M059J (cell line): ENCODE measurements at places on chromosomes 1 and 21. TPM values are rescaled to one million over a fixed set of nuclear protein-coding genes. Genes with fewer than 3 reads are reported as not detected.

- DNase-seq: no peak
Observed at GRCh38 chr1:244735404-244735803, 82.5 kb downstream of the DESI2 start.

DNA sequence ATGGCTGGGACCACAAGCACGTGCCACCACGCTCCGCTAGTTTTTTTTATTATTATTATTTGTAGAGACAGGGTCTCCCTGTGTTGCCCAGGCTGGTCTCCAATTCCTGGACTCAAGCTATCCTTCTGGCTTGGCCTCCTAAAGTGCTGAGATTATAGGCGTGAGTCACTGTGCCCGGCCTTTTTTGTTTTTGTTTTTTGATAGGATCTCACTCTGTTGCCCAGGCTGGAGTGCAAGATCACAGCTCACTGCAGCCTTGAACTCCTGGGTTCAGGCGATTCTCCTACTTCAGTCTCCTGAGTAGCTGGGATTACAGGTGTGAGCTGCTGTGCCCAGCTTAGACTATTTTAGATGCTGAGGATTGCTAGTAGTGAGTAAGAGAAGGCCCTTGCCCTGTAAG lies 11.8 kb upstream of the RNF11 start:
- DNase-seq: no peak

- DNase-seq: peak; percentile 26
Observed at GRCh38 chr1:98398092-98398491, 263.4 kb upstream of the SNX7 start.

GRCh38 chr1:226548256-226549093 lies at the start of gene STUM:
TSS of gene STUM (plus strand) at chr1:226548764. CDS start at chr1:226548905, 141 bp downstream.
- DNase-seq: peak; percentile 21

DNA sequence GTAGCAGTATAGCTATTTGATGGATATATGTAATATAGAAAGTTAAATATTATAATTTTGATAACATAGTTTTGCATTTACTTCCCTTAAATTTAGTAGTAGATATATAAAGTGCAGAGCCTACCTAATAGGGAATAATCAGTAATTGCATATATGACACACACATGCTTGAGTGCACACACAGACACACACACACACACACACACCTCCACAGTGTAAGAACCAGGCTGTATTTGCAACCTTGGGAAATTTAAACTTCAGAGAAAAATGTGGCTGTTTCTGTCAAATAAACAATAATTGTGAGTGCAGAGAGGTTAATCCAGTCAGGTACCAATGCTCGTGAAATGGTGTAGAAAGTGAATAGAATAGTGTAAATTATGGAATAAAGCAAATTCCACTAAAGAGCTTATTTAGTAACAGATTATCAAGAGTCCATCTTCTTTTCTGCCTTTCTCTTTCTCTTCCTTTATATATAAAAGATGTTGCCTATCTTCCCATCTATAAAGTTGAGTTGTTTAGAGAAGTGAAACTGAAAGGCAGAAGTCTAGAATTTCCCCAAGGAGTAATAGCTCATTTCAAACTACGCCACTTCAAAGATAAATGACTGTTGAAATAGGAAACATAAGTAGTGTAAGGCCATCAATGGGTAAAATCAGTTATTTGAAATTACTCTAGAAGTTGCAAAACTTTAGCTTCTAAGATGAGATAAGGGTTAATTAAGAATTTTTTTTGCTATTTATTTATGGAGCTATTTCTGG lies 273.7 kb downstream of the SRGAP2C start:
- DNase-seq: peak; percentile 31

GRCh38 chr1:97636941-97637340 lies 283.9 kb downstream of the DPYD start:
- peak; percentile 38 for DNase-seq

- DNase-seq: no peak
Observed at GRCh38 chr1:81410351-81410750, 390.4 kb upstream of the ADGRL2 start.

DNA sequence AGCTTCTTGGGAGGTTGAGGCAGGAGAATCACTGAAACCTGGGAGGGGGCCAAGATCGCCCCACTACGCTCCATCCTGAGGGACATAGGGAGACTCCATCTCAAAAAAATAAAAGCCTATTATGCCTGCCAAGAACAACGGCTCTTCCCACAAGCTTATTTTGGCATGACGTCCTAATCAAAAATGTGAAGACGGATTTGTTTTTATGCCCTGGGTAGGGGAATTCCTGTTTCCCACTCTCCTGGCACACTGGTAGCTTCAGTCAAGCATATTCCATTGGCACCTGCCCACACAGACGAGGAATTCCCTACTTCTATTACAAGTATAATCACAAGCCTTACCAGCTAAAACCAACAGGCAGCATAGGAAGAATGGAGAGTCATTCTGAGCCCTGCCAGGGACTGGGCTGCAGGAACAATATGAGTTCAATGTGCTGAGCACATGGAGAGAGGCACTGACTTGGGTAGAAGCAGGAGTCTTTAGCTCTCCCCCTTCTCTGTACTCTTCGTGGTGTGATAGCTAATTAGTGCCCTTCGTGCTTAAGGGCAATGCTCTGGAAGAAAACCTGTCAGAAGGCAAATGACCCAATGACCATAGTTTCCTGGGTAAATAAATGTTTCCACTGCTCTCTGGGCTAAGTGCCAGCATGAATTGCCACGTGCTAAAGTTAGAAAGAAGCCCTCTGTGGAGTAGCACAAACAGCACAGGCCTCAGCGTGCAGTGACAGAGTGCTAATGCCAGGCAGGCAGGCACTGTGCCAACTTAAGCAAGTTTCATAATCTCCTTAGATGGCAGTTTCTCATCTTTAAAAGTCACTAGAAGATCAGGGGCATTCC lies 16.8 kb downstream of the TNFSF4 start:
- peak; percentile 98 for DNase-seq

GRCh38 chr1:159889821-159890252 lies 10.1 kb downstream of the CFAP45 start:
- DNase-seq: peak; percentile 99

DNA sequence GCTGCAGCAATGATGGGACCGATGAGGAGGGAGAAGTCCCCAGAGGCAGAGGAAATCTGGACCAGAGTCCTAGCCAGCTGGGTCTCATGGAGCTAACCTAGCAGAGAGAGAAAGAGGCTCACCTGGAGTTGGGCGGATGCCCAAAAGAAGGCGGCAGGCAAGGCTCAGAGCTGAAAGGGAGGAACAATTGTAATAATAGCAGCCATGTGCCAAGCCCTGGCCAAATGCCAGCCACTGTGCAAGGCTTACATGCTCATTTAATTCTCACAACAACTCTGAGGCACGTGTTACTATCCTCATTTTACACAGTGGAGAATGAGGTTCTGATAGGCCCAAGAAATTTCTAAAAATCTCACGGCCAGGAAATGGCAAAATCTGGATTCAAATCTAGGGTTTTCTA lies 50.0 kb upstream of the ZNF648 start:
- no peak for DNase-seq

- DNase-seq: no peak
Observed at GRCh38 chr1:93591676-93592550, 89.7 kb downstream of the BCAR3 start.

DNA sequence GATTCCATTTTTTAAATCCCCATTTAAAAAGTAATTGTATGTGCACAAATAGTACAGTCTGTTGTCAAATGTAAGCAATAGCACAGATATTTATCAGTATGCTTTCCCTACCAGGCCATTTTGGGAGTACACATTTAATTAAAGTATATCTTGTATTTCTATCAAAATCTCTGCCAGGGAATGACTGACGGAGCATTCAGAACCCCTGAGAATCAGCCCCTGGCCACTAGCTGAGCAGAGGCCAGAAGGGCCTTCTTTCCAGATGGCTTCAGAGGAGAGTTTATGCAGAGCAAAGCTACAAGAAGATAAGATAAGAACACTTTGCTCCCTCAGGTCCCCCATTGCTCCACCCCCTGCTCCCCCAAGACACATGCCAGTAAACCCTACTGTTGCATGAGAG lies 99.9 kb upstream of the PROX1 start:
- no peak for DNase-seq

- no peak for DNase-seq
Observed at GRCh38 chr1:14768582-14769304, 170.3 kb downstream of the KAZN start.

GRCh38 chr1:223419561-223419960 lies 26.3 kb downstream of the CCDC185 start:
- DNase-seq: no peak

DNA sequence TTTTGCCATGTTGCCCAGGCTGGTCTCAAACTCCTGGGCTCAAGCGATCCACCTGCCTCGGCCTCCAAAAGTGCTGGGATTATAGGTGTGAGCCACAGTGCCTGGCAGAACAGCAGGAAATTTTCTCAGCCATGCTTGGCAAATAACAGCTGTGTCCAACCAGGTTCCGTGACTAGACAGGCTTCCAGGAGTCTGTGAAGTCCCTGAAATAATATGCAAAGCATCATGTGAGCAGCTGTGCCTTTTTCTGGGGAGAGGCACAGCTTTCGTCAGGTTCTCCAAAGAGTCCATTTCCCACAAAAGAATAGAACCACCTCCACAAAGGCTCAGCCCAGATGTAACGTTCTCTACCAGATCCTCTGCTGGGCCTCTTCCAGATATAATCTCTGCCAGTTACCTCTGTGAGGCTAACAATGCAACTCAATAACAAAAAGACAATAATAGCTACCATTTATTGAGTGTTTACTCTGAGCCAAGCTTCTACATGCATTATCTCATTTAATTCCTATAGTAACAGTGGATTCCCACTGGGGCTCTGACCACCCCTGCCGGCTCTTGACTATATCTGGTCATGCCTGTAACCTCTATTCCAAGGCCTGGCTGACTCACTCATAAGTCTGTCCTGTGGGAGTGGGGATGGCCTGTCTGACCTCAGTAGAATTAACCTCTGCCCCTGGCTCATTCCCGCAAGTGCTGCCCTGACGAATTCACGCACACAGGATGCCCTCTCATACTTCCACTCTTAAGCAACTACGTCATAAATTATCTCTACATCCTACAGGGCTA lies 4.0 kb upstream of the NKAIN1 start:
- DNase-seq: peak; percentile 29

DNA sequence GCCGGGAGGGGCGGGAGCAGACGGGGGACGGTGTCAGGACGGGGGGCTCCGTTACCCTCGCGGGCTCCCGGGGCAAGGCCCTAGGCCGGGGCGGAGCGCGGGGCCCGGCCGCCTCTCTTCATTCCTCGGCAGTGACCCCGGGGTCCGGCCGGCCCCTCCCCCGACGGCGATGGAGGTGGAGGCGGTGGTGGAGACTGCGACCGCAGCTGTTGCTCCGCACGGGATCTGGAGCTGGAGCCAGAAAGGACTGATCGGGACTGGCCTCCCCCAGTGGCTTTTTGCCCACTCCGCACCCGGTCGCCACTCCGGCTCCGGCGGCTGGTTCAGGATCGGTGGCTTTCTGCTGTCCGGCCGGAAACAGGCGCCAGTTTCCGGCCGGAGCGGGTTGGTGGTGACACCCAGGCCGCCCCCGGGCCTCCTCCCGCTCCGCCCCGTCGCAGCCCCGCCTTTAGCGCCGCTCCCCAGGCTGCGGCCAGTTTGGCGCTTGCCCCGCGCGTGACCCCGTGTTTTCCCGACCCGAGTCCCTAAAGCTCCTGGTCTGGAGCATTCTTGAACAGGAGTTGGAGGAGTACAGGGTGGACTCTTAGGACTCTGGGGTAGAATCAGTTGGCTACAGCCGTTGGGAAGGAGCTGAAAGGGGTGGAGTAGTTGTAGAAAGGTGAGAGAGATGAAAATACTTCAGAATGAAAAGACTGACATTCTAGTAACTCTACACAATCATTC lies at the start of gene OTUD7B:
Gene OTUD7B (minus strand): TSS at position 334 of the 723 bp plus-strand sequence. CDS start 33,216 bp downstream, outside the sequence.
- peak; percentile 86 for DNase-seq

DNA sequence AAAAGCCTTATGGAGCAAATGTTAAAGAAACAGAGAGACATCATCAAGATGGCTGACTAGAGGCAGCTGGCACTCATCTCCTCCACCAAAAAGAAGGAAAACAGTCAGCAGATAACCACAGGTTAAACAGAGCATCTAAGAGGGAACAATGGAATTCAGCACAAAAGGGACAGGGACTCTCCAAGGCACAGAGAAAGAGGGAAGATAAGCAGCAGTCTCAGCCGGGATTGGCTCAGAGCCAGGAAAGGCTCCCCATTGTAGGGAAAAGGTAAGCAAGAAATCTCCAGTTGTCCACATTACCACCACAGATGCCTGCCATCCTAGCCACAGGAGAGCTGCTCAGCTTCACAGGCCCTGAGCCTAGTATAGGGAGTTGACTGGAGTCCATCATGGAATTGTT lies 605.5 kb downstream of the SMYD3 start:
- no peak for DNase-seq

GRCh38 chr21:42097860-42098454 lies 26.8 kb downstream of the UMODL1 start:
- DNase-seq: peak; percentile 99

- DNase-seq: peak; percentile 63
Observed at GRCh38 chr1:10514490-10515235, 39.9 kb downstream of the PEX14 start.

DNA sequence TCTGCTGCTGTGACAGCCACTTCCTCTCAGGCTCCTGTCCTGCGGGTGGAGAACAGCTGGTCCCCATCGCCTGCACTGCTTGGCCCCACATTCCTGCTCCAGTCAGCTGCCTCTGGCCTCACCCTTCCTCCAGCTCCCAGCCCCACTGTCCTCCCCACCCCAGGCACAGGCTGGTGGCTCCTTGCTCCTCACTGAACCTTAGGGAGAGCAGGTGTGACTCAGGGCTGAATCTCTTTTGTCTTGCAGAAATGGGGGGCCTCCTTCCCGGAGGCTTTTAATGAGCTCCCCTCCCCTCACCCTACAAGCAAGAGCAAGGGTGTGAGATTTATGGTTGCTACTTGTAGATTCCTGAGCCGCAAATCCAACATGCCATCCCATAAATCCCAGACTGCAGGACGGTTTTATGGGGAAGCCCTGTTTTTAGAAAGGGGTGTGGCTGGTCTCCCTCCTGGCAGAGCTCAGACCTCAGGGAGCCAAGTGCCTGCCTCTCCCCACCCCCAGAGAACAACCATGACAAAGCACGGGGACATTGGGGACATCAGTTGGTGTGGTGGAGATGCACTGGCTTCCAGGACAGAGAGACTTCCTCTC lies 15.2 kb downstream of the CDK18 start:
- no peak for DNase-seq

GRCh38 chr1:157993918-157994605 lies 617 bp downstream of the KIRREL1 start:
- no peak for DNase-seq

GRCh38 chr1:157163273-157164127 lies 25.3 kb upstream of the ETV3 start:
- DNase-seq: peak; percentile 51

GRCh38 chr1:205650241-205650640 lies 18.4 kb upstream of the ELK4 start:
- DNase-seq: no peak

- no peak for DNase-seq
Observed at GRCh38 chr1:65698590-65698989, 94.1 kb upstream of the PDE4B start.

- DNase-seq: peak; percentile 14
Observed at GRCh38 chr21:44513389-44514217, 26.4 kb downstream of the KRTAP10-1 start.

- peak; percentile 73 for DNase-seq
Observed at GRCh38 chr1:173477286-173478093, at the start of gene PRDX6. TSS of gene PRDX6 (plus strand) at chr1:173477335. CDS start at chr1:173477398, 63 bp downstream.

Gene NMNAT2
- 8.2 and 25.2 TPM in 2 replicates for total RNA-seq

Gene C1orf185
- not detected in 2 replicates for total RNA-seq

Gene MRPL37
- 156 and 184 TPM in 2 replicates for total RNA-seq

Gene GJA9
- total RNA-seq: not detected in 2 replicates

Gene PRDM16
- total RNA-seq: not detected in 2 replicates

Gene LIPI
- total RNA-seq: not detected in 2 replicates

Gene LCE2C
- total RNA-seq: not detected in 2 replicates

Gene NPHS2
- not detected in 2 replicates for total RNA-seq

Gene MARK1
- 0.02 TPM in 1 of 2 replicates, not detected in the other for total RNA-seq

Gene COL8A2
- total RNA-seq: 1.7 and 2.2 TPM in 2 replicates

Gene SELL
- total RNA-seq: 0.15 TPM in 1 of 2 replicates, not detected in the other

Gene ACTL8
- 0.07 and 0.39 TPM in 2 replicates for total RNA-seq
